ENCODE measurements at places on chromosomes 5 and 9.

DNA sequence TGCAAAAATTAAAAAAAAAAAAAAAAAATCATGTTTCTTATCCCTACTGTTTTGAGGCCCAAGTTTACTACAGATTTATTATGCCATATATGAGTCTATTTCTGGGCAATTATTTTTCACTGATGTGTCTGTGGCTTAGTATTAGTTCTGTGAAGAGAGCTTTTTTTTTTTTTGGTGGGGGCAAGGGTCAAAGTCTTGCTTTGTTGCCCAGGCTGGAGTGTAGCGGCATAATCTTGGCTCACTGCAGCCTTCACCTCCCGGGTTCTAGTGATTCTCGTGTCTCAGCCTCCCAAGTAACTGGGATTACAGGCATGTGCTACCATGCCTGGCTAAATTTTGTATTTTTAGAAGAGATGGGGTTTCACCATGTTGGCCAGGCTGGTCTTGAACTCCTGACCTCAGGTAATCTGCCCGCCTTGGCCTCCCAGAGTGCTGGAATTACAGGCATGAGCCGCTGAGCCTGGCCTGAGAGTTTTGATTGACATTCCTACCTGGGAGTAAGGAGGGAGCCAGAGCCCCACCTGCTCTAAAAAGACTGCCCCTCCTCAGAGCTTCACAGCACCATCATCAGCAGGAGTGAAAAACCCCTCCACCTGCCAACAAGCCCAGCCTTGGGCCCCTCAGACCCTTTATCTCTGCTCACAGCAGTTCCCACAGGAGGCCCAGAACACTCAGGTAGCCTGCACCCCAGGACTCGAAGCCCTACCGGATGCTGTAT, 36.1 kb upstream of the JADE2 start:
- DNase-seq = no peak

- DNase-seq = no peak
Observed at GRCh38 chr5:143206196-143207053, 197.1 kb downstream of the NR3C1 start.

- DNase-seq = no peak
Observed at GRCh38 chr9:86405926-86406325, 51.7 kb upstream of the TUT7 start.

DNA sequence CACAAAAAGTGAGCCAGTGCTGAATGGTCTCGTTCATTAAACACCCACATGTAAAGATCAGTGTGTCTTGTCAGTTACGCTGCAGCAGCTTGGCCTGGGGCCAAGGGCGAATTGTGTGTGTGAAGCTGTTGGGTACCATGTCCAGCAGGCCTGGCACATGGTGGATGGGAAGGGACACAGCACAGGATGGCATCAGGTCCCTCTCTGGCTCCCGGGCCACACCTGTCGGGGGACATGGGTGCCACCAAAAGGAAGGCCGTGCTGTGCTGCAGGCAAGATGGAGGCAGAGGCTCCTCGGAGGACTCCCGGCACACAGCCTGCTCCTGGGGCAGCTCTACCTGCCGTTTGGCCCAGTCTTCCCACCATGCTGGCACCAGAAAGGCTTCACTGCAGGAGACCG, 32.0 kb downstream of the NKD2 start:
- DNase-seq = no peak

GRCh38 chr9:5186416-5187169, 1.2 kb upstream of the INSL6 start:
- DNase-seq = no peak

GRCh38 chr9:135530146-135530545, 8.9 kb downstream of the LCN1 start:
- no peak for DNase-seq

- DNase-seq = no peak
Observed at GRCh38 chr9:130406278-130406895, 38.4 kb upstream of the ASS1 start.

DNA sequence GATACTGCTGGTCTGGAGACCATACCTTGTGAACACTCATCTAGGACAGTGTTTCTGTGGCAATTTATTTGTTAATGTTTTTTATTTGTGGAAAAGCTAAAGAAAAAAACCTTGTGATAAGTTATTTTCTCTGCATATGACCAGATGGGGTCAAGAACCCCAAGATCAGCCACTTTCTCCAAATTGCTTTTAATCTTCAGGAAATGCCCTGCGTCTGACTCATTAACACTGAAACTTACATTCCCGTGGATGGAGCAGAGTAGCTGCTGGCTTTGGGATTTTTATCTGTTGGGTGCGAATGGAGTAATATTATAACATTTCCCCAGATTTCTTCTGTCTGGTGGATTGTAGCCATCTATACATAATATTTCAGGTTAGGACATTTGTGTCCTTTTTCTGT, 444.5 kb downstream of the SH3GL2 start:
- DNase-seq = no peak

GRCh38 chr5:127260686-127261085, 29.9 kb upstream of the MEGF10 start:
- DNase-seq = no peak

DNA sequence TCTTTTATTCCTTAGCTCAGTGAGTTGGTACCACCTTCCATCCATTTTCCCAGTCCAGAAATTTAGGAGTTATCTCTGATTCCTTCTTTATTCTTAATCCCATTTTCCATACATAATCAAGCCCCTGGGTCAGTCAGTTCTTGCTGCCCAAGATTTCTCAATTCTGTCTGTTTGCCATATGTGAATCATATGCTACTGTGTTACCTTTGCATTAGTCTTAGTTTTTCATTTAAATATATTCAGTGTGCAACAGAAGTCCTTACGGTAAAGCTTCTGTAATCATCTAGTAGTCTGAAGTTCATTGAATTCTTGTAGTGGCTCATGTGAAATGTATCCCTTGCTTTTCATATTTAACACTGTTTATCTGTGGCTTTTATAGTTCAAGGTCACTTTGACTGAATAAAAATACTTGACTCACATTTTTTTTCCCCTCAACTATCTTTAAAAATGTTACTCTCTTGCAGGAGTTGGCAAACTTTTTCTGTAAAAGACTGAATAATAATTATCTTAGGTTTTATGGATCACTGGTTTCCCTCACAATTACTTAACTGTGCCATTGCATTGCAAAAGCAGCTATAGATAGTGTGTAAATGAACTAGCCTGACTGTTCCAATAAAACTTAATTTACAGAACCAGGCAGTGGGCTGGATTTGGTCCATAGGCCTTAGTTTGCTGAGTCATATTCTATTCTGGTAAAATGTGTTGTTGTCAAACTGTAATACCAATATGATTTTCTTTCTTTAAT, 6.9 kb downstream of the KIAA1958 start:
- DNase-seq = no peak

DNA sequence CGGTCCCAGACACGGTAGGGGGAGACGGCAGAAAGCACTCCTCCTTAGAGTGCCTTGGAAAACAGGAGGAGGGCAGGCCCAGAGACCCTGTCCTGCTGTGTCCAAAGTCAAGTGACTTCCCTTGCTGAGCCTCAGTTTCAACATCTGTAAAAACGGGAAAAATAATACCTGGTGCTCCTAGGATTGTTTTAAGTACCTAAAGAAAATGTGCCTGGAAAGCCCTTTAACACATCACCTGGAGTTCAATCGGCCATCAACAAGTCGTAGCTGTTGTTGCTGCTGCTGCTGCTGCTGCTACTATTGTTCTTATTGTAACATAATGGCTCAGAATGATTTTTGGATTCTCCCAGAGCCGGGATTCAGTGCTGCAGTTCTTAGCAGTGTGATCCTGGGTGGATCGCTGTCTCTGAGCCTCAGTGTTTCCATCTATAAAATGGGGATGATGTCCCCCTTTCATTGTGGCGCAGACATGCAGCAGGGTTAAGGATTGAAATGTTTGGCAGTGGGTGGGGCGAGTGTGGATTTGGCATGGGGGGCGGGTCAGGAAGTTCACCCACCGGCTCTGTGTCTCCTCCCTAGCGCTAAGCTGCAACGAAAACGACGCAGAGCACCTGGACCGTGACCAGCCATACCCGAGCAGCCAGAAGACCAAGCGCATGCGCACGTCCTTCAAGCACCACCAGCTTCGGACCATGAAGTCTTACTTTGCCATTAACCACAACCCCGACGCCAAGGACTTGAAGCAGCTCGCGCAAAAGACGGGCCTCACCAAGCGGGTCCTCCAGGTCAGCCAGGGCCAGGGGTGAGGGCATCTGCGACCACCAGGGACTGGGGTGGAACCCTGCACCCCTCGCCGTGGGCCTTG, 9.2 kb downstream of the LHX2 start:
- no peak for DNase-seq

DNA sequence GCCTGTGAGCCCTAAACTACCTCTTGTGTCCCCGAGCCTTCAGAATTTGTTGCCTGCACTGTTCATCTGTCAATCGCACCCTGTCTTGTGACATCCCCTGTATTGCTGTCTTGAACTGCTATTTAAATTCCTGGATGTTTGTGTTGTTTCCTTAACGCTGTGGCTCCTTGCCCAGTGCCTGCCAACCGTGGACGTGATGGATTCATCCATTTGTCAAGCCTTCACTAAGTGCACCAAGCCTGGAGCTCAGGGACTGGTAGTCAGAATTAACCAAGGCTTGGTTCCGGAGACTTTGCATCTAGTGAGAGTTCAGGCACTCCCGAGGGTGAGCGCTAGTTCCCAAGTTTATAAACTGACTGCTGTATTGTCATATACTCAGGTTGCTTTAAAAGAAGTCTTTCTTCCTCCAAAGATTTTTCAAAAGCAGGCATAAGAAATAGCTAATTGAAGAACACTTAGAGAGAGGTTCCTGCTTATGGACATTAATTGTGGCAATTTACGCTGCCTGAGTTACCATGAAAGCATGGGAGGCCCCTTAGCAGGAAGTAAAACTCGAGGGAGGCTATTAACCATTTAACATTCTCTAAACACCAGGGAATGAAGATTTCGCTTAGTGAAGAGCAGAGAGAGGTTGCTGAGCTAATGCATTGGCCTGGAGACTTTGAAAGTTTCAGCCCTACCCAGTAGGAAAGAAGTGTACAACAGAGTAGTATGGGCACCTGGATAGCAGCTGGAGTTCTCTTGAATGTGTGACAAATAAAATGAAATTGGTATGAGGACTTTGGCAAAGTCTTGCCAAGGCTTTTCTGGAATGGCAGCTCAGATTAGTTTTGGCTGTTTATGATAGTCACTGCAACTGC, 29.0 kb downstream of the RGS3 start:
- peak; percentile 27 for DNase-seq

GRCh38 chr5:15374886-15375285, 125.1 kb upstream of the FBXL7 start:
- no peak for DNase-seq

DNA sequence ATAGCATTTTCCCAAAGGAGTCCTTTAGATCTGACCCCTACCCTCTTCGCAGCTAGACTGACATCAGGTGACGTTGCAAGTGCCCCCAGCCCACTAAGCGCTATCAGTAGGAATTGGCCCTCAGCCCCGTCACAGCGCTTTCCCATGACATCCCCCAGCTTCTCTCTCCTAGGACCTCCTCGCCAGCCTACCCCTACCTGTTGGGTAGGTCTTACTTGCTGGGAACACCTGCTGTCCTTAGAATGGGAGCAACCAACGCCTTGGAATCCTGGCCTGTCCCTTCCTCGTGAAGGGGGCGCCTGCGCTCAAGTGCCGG, 584 bp upstream of the PIP5K1B start:
- no peak for DNase-seq

- DNase-seq = no peak
Observed at GRCh38 chr5:134614450-134615085, 18.1 kb downstream of the SAR1B start.

- DNase-seq = no peak
Observed at GRCh38 chr5:107735558-107735957, 64.8 kb upstream of the EFNA5 start.

DNA sequence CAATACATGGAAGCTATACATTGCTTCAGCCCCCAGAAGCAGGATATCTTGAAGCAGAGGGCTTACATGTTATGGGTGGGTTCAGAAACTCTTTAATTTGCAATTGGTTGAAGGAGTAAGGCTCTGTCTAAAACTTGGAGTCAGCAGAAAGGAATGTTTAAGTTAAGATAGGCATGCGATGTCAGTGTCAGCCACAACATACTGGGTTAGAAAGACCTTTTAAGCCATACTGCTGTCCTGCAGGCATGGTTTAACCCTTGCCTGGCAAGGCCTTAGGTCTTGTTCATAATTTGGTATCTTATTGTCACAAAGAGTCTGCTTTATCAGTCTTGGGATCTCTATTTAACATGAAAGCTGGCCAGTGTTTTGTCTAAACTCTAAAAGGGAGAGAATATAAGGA, 1619.6 kb upstream of the WWC1 start:
- DNase-seq = no peak

GRCh38 chr9:1535599-1535998, 479.5 kb upstream of the SMARCA2 start:
- DNase-seq = no peak

DNA sequence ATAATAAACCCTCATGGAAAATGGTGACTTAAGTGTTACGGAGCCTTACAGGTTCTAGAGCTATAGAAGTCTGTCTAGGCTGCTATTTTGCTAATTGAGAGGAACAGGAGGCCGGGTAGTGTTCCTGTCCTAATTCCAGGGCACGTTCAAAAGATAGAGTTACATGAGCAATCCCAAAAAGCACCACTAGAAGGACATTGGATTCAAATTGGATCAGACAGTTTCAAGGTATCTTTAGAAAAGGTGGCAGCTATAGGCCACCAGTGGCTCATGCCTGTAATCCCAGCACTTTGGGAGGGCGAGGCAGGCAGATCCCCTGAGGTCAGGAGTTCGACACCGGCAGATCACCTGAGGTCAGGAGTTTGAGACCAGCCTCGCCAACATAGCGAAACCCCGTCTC, 458.8 kb downstream of the TMEM232 start:
- no peak for DNase-seq

- peak; percentile 50 for DNase-seq
Observed at GRCh38 chr5:14685757-14686156, 21.2 kb downstream of the OTULIN start.

DNA sequence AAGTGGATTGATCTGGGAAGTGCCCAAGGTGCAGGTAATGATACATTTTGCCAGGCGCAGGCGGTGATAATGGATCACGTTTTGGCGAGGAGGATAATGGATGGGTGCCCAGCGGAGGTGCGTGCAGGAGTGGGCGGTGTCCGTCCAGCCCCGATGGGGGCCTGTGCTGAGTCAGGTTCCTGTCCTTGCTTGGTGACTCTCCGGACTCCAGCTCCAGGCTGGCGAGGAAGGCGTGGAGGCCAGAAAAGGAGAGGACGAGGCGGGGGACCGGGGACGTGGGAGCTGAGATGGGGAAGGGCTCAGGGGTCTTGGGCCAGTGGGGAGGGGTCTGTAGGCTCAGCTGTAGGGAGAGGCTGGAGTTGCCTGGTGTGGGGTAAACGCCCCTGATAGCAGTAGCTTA, 268.3 kb downstream of the PBX3 start:
- DNase-seq = no peak

DNA sequence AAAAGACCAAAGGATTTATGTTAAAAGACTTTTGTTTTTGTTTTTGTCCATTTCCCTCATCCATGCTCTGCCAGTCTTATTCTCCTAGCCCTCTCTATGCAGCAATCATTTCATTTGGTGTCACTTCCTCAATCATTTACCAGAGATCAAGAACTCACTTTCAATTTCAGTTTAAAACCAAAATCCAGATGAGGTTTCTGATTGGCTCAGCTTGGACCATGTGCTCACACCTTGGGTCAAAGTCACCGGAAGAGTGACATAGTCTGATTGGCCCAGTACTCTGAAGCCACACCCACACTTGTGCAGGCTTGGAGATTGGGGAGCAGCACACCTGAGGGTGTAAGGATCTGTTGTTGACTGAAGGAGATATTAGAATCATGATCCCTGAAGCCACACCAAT, 79.6 kb downstream of the TLR4 start:
- DNase-seq = no peak

- no peak for DNase-seq
Observed at GRCh38 chr9:129886226-129887174, 51.2 kb downstream of the USP20 start.

Measured in dorsolateral prefrontal cortex (tissue), 122 donors.